Stimulated activated CD8-positive, alpha-beta memory T cell treated with anti-CD3 and anti-CD28 coated beads, Interleukin-4, amount 100 ng/mL, for 4 hours (primary cell): ENCODE measurements at places on chromosomes 2 and 18.

GRCh38 chr2:38828460-38828859 is 47.3 kb downstream of the DHX57 start:
- DNase-seq: no peak

DNA sequence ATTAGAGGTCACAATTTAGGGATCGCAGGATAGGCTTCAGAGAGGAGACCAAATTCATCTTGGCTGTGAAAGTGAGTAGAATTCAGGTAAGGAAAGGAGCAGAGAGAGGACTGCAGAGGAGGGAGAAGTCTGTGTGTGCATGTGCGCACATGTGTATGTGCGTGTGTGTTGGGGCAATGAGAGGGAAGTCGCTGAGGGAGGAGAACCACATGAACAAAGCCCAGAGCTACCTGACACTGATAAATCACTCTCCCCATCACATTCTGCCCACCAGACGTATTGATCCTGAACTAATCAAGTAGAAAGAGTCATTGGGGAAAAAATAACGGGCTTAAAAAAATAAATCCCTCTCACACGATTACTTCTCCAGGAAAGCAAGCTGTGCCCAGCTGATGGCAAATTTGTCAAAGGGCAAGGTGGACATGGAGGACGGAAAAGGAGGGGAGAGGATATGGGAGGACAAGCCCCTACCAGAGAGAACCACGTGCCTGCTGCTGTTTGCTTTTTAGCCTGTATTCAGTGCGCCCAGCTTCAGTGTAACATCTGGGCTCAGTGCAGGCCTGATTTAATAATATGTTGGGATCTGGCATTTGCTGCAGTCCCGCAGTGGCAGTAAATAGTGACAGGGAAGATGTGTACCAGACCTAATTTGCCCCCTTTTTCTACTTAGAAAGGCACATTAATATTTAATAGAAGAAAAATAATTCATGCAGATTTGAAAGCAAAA is 307.5 kb downstream of the C1D start:
- DNase-seq: no peak

- DNase-seq: no peak
Observed at GRCh38 chr2:237696461-237696860, 69.1 kb downstream of the LRRFIP1 start.

- DNase-seq: no peak
Observed at GRCh38 chr2:70010576-70011111, 49.2 kb upstream of the ASPRV1 start.

DNA sequence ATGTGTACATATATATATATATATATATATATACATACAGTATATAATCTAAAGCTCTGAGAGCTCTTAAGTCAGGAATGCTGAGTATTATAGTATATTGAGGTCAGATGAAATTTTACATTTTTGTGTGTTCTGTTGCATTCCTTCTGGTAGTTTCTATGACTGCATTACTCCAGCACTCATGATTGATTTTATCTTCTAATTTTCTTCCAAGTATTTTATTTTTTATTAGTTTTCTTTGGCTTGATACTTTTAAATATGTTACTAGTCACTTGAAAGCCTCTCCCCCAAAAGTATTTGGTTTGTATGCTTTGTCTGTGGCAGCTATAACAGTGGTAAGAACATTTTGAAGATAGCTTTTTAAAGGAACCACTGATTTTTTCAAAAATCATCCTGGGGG is 25.0 kb downstream of the METTL21A start:
- no peak for DNase-seq

DNA sequence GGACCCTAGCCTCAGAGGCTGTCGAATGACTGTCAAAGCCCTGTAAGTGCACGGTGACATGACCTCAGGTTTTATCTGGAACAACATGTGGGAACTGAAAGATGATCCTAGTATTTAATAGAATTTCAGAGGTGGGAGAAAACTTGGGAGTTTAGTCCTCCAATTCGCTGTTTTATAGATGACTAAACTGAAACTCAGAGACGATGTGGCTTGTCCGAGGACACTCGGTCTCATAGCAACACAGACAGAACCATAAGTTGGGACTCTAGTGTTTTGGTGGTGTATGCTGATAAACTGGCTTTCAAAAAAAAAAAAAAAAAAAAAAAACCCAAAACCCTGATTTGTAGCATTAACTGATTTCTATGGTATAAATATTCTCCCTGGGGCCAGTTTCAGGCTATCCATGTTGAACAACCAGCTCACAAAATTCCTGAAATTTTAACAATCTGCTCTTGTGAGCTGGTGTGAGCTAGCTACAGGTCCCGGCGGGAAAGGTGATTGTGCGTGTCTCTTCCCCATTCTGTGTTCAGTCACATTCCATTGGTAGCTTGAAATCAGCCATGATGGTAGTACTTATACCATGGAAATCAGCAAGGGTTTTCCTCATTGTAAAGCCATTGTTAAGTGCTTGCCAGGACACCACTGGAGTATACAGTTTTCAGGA is 195.5 kb upstream of the EPAS1 start:
- DNase-seq: no peak

GRCh38 chr18:56986829-56987228 is 160.1 kb upstream of the BOD1L2 start:
- DNase-seq: no peak

DNA sequence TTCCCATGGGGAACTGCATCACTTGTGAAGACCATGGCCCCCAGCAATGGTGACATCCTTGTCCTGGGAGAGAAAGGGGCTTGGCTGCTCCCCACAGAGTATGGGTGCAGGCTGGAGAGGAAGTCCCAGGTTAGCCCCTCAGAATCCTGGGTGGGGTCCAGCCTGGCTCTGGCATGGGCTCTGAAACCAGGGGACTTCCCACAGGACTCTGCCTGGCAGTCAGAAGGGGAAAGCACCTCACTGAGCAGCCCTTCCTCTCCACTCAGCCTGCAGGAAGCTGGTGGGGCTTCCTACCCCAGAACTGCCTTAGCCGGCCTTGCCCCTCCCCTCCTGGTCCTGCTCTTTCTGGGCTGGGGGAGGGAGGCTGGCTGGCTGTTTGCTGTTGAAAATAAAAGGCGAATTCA is 3.7 kb downstream of the NEURL3 start:
- no peak for DNase-seq

GRCh38 chr2:67251741-67252140 is 145.4 kb upstream of the ETAA1 start:
- DNase-seq: no peak

DNA sequence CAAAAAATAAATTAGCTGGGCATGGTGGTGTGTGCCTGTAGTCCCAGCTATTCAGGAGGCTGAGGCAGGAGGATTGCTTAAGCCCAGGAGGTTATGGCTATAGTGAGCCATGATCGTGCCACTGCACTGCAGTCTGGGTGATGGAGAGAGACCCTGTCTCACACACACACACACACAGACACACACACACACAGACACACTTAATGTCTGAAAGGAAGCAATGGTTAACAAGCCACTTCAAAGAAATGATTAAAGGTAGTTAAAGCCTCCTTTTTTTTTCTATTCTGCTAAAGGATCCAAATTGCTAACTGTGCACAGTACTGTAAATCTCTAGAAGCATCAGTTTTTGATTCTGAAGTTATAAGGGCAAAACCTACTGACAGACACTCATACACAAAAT is 211.1 kb downstream of the TMEM163 start:
- DNase-seq: no peak

GRCh38 chr2:151306621-151307020 is 17.2 kb upstream of the NMI start:
- no peak for DNase-seq

DNA sequence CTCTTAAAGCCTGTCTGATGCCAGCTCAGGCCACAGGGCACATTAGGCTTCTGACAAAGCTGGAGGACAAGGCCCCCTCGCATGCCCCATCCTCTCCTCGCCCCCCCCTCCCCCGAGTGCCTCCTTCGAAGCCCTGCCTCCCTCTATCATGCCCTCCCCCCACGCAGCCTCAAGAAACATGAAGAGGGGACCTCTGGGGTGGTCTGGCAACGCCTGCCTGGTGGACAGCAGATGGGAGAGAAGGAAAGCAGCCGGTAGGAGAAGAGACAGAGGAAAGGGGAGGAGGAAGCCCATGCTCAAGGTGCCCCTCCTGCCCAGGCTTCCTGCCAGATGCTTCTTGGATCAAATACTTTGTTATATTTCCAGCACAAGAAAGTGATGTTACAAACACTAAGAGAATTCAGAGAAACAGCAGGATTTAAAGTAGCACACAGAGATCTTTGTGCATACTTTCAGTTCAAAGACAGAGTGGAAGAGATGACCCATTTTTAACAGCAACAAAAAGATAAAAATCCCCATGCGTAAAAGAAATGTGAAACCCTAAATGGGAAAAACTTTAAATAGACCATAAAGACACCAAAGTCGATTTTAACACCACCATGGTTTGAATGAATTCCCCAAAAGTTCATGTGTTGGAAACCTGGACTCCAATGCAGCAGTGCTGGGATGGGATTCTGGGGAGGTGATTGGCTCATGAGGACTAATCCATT is 19.0 kb downstream of the BOK start:
- no peak for DNase-seq

- no peak for DNase-seq
Observed at GRCh38 chr2:210496512-210496911, 20.0 kb upstream of the LANCL1 start.

DNA sequence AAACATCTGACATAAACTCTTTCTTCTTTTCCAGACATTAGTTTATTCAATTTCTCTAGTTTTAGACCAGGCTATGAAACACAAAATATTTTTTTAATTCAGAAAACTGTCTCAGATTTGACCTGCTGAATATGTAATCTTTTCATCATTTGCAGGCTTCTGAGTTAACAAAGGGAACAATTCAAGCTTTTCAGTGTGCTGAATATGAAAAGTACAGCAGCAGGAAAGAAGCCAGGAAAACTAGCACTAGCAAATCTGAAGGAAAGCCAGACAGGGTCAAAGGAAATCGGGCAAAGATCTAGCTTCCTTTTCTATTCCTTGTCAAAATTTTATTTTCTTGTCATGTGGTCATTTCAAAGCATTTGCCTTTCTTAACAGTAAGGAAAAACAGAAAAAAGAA is 35.3 kb downstream of the ACVR1C start:
- no peak for DNase-seq
